ENCODE measurements at places on chromosomes 12 and 14.

GRCh38 chr12:110627500-110628195, 13.7 kb downstream of the TCTN1 start:
- DNase-seq = no peak

- peak; percentile 52 for DNase-seq
Measured at GRCh38 chr12:19223018-19223417, 93.5 kb downstream of the PLEKHA5 start.

DNA sequence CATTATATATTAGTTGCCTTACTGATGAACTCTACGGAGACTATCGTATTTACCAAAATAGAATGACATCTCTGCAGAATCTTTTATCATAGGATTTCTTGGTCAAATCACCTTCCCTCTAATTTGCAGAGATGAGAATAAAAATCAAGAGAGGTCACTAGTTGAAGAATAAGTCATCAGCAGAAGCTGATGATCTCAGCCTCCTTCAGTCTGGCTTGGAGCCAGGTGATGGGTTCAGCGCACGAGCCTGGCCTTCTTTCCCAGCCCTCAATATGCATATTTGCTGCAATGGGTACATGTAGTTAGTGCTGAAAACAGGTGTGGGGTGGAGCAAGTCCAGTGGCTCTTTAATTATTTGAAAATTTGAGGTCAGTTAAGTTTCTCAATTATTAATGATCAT, 19.2 kb upstream of the EMP1 start:
- DNase-seq = no peak

- DNase-seq = no peak
Measured at GRCh38 chr12:123105211-123105826, 45.6 kb downstream of the PITPNM2 start.

DNA sequence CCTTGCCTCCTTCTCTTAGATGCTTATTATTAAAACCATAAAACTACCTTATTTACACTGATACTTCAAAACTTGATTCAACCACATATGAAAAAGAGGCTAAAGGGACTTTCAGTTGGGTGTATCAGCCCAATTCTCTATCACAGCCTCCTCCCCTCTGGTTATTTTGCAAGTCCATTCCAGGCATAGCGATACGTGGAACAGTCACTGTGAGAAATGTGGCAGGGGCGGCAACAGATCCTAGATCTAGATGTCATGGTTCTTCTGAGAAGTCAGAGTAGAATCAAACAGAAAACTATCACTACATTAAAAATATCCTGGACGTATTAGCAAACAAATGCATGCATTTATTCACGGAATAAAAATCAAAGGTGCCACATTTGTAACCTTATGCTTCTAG, 83.2 kb downstream of the RALGAPA1 start:
- no peak for DNase-seq

DNA sequence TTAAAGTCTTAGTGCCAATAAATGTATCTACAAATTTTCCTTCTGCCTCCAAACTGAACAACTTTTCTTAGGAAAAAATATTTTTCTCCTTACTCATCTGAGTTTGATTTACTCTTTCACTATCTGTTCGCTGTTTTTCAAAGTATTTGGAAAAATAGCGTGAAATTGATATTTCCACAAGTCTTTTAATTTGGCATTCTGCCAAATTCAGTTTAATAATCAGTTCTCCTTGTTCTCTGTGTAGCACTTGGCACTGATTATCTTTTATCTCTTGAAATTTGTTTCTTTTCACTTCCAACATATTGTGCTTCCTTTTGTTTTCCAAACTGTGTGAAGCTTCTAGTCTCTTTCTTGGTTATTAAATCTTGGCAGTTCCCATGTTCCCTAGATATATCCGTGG, 559.8 kb downstream of the RPL10L start:
- DNase-seq = no peak

DNA sequence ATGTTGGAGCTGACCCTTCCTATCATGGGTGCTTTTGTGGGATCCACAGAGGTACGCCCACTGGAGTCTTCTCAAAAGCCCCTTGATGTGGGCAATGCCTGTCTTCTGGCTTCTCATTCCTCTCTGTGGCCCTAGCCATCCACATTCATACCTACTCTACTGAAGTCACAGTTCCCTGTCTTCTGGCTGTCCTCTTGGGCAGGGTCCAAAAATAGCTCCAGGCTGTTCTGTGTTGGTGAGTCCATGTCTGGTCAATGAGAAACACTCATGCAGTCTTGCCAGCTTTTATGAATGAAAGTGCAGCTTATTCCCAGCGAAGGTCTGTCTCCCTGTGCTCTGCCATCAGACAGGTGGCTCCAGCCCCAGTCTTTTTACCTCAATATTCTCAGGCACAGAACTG, 135.9 kb upstream of the MDM1 start:
- DNase-seq = no peak

DNA sequence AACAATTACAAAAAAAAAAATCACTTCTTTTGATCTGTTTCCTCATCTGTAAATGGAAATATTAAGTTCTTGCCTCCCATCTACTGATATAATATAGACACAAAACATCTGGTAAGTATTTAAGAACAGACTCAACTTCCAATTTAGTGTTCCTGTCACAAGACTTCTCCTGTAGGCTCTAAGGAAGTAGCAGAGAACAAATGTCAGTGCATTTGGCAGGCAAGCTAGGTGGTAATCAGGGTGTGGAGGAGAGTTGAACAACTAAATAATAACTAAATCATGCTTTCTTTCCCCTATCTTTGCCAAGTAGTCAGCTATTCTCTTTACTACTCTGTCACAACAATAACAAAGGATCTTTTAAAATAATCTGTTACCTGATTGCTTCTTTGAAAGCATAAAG, 22.1 kb downstream of the BAZ1A start:
- DNase-seq = no peak

- DNase-seq = no peak
Measured at GRCh38 chr12:21764065-21764464, 10.4 kb downstream of the KCNJ8 start.

GRCh38 chr14:64064447-64064846, 211.6 kb downstream of the SYNE2 start:
- DNase-seq = no peak

- DNase-seq = no peak
Measured at GRCh38 chr14:51394384-51394783, 154.3 kb downstream of the TMX1 start.

- DNase-seq = no peak
Measured at GRCh38 chr12:92987846-92988621, 58.9 kb upstream of the EEA1 start.

DNA sequence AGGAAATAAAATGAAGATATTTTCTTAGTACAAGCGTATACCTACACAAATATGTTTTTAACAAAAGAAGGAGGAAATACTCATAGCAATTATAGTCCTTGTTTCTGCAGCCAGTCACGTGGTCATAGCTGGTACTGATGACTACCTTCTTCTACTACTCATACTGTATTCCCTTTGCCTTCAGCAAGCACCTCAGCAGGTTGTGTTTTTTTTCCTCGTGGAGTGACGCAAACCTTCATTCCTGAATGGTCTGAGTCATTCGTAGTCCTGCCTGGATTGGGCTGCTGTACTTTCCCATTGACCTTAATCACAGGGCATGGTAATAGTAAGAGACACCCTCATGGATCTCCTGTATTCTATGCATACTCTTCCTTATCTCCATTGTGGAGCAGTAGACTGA, 25.7 kb upstream of the SLC16A7 start:
- DNase-seq = no peak

DNA sequence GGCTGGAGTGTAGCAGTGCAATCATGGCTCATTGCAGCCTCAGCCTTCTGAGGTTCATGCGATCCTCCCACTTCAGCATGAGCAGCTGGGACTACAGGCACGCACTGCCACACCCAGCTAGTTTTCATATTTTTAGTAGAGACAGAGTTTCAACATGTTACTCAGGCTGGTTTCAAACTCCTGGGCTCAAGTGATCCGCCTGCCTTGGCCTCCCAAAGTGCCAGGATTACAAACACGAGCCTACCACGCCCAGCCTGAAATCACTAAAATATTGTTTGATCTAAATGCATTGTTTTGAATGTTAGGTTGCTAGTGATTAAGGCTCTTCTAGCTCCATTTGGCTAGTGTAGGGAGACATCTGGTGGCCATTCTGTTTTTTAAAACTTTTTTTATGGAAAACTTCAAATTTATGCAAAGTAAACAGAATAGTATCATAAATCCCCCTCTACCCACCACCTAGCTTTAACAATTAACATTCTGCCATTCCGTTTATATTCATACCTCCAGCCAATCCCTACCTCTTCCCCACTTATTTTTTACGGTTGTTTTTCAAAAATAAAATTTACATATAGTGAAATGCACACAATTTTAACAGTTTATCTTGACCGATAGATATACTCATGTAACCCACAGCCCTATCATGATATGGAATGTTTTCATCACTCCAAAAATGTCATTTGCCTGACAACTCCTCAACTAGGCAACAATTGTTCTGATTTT, 37.8 kb downstream of the MYO1H start:
- peak; percentile 52 for DNase-seq

DNA sequence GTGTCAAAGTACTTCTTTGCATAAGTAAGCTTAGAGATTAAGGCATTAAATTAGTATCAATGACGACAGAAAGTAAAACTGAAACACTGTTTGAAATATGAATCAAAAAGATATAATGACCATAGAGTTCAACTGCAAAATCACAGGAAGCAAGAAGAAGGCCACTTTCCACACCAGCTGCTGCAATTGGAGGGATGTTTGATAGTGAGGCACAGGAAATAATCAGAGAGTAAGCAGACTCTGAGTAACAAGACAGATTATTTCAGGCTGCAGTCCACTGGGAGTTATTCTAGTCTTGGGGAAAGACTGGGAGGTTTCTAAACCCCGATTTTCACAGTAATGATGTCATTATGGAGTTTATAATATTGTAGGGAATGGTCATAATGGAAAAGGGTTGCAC, 12.9 kb downstream of the MDGA2 start:
- peak; percentile 17 for DNase-seq

DNA sequence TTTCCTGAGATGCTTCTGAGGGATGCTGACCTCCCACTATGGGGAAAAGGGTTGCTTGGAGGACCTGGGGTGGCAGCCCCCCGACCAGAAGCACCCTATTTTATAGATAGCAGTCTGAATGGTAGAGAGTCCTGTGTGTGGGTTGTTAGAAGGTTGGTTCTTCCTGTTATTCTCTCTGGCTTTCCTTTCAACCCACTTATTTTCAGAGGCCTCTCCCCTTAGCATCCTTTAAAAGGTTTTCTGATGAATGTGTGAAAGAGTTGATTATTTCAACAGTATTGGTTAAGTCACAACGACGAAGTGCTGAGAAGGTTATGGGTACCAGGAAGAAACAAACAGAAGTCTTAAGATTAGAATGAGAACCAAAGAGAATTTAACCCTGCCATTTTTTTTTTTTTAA, 20.8 kb upstream of the MANSC4 start:
- DNase-seq = no peak

GRCh38 chr14:100665511-100666032, 61.1 kb upstream of the DLK1 start:
- no peak for DNase-seq

DNA sequence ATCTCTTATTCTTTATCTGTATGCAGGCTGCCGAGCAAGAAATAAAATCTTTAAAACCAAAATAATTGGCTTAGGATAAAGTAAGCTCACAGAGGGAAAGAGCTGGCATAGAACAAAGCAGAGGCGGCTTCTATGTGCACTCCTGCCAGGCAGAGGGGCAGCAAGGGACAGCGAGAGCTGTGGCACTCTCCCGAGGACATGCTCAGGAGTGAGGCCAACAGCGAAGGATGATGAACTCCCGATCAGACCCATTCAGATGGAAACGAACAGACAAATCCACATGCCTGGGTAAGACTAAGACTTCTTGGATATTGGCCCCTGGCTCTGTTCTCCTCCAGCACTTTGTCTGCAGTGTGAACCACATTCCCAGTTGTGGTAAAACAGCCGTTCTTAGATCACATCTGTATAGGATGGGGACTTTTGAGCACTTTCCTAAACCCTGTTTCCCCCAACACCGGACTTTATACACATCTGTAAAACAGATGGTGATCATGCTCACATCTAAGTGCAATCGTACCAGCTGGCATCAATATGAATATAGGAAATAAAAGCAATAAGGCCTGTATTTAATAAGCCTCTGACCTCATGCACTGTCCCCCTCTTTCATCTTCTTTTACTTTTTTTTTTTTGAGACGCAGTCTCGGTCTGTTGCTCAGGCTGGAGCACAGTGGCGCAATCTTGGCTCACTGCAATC, 134.1 kb downstream of the PPM1H start:
- no peak for DNase-seq

GRCh38 chr12:132638541-132639408, 20.2 kb downstream of the P2RX2 start:
- peak; percentile 84 for DNase-seq

DNA sequence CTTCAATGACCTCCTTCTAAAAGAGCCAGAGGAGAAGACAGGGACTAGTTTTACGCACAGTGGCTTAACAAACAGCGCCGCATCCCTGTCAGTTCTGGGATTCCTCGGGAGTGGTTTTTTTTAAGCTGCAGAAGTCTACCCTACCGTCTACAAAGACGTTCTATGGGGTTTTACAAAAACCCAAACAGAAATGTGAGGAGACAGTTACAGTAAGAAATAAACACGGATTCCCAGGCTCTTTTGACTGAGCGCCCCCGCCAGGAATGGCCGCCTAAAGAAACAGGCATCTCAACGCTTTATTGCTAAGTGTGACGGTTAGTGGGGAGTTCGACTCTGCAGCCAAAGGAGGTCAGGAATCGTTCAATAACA, 484 bp downstream of the ALKBH1 start:
- peak; percentile 58 for DNase-seq
